ENCODE measurements at places on chromosomes 16 and 17. TPM values are rescaled to one million over a fixed set of nuclear protein-coding genes. Genes with fewer than 3 reads are reported as not detected.
A peak's percentile ranks its signal among the peaks of the same experiment; 100 is the strongest.

DNA sequence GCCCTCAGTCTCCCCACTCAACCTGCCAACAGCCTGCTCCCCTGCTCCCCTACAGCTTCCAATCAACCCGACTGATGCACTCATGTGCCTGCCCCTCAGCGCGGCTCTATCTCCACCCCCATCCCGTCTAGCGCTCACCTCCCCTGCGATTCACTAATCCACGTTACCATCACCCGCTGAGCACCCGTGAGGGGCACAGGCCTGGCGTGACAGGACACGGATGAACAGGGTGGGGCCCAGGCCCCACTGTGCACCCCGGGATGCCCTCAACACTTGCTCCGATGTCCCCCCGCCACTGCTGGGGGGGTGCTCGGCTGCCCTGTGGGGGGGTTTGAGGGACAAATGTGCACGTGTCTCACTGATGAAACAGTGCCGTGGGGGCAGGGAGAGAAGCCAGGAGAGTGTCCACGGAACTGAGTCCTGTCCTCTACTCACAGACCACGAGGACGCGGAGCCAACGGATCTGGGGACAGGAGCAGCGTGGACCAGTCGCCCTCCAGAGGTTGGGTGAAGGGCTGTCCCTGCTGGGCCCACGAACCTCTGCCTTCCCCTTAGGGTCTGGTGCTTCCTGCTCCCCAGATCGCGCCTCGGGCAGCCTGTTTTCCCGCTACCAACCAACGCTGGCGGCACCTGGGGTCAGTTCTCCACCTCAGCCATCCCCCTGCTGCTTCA is 66.7 kb downstream of the RPH3AL start:
- H3K27ac ChIP-seq, result no peak overlapping the region
- H3K4me3 ChIP-seq, result no peak overlapping the region
- no peaks in the 10 kb centered on the region for H3K36me3 ChIP-seq
- no peaks in the 10 kb centered on the region for H3K27me3 ChIP-seq
- H3K4me1 ChIP-seq, result no peaks in the 10 kb centered on the region

DNA sequence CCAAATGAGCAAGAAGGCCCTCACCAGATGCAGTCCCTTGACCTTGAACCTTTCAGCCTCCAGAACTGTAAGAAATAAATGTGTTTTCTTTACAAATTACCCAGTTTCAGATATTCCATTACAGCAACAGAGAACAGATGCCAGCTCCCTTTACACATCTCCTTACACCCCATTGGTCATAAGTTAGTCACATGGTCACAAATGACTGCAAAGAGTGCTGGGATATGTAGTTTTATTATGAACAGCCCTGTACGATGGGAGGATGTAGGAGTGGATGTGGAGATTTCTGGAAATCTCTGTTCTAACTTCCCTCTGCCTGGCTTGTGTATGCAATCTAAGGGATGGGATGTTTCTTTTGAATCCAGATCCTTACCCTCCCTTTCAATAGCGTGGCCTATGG is 13.3 kb upstream of the RPL38 start:
- no peak overlapping the region for H3K27ac ChIP-seq
- no peaks in the 10 kb centered on the region for H3K4me1 ChIP-seq
- H3K4me3 ChIP-seq, result no peak overlapping the region
- no peaks in the 10 kb centered on the region for H3K36me3 ChIP-seq
- DNase-seq, result peak; percentile 90
- H3K27me3 ChIP-seq, result peaks cover 12% of the 10 kb centered on the region

GRCh38 chr16:56815721-56816120 is 49.3 kb upstream of the SLC12A3 start:
- H3K27ac ChIP-seq, result no peak overlapping the region
- H3K4me3 ChIP-seq, result no peak overlapping the region
- DNase-seq, result no peak
- peaks cover 11% of the 10 kb centered on the region for H3K36me3 ChIP-seq
- H3K4me1 ChIP-seq, result peaks cover 2% of the 10 kb centered on the region

- no peak overlapping the region for H3K27ac ChIP-seq
- H3K4me1 ChIP-seq, result no peaks in the 10 kb centered on the region
- peaks cover 41% of the 10 kb centered on the region for H3K36me3 ChIP-seq
These were observed 113.5 kb downstream of the CLEC16A start for GRCh38 chr16:11057711-11058345.

DNA sequence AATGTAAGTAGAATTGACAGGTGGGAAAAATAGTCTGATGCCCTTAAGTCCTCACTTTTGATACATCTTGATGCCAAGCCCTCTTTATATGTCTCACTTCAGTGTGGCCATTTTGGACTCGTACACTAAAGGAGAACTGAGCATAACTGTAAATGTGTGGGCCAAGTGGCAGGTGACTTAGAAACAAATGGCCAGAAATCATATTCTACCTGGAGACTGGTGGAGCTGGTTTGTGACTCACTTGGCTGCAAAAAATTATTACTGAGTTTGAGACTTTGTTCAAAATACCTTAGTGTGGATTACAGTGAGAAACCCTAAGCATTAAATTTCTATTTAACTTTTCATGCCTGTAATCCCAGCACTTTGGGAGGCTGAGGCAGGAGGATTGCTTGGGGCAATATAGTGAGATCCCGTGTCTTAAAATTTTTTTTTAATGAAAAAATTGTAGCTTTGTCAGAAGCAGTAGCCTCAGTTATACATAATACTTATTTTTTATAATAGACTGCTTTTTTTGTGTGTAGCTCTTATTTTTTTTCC is 5.0 kb downstream of the HAPSTR1 start:
- peaks cover 45% of the 10 kb centered on the region for H3K36me3 ChIP-seq
- no peaks in the 10 kb centered on the region for H3K27me3 ChIP-seq

GRCh38 chr17:41695954-41696757 is 7.5 kb downstream of the EIF1 start:
- peaks cover 2% of the 10 kb centered on the region for H3K4me1 ChIP-seq
- H3K4me3 ChIP-seq, result no peak overlapping the region
- H3K27me3 ChIP-seq, result no peaks in the 10 kb centered on the region
- peak; percentile 73 for DNase-seq

DNA sequence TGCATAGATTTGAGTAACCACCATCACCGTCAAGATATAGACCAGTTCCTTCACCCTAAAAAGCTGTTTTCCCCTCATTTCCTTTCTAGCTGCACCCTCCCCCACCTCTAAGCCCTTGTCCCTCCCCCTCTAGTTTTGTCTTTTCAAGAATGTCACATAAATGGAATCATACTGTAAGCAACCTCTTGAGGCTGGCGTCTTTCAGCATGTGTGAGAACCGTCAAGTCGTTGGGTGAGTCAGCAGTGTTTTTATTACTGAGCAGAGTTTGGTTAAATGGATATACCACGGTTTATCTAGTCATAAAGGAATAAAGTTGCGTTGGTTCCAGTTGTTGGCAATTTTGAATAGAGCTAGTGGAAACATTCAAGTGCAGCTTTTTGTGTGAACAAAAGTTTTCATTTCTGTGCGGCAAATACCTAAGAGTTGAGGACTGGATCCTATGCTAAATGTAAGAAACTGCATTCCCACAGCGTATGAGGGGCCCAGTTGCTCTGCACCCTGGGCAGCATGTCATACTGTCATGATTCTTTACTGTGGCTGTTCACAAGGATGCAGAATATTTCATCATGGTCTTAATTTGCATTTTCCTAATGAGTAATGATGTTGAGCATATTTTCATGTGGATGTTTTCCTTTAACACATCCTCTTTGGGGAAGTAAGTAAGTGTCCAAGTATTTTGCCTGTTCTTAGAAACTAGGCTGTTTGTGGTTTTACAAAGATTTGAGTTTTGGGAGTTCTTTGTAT is 264.3 kb downstream of the CPPED1 start:
- DNase-seq, result no peak
- H3K27ac ChIP-seq, result no peak overlapping the region
- no peaks in the 10 kb centered on the region for H3K27me3 ChIP-seq
- H3K36me3 ChIP-seq, result no peaks in the 10 kb centered on the region

DNA sequence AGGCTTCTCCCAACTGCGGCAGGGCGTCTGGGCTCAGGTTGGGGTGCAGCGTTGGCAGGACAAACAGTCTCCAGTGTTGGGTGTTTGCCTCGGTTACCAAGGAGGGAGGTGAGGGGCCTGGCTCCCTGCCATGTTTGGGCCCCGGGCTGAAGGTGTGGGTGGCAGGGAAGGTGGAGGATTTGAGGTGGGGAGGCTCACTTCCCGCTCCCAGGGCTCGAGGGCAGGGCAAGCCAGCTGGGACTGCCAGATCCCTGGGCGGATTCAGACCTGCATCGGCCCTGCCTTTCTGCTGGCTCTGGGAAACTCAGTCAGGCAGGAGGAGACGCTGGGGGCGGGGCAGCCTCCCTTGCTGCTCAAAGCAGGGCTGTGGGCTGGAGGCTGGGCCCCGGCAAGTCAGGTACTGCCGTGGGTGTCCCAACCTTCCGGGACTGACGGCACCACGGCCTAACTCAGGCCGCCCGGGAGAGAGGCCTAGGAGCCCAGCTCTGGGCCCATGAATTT is 31.3 kb upstream of the KRT17 start:
- H3K4me1 ChIP-seq, result no peaks in the 10 kb centered on the region
- no peaks in the 10 kb centered on the region for H3K27me3 ChIP-seq
- no peak for DNase-seq
- no peaks in the 10 kb centered on the region for H3K36me3 ChIP-seq
- H3K4me3 ChIP-seq, result no peak overlapping the region
- H3K27ac ChIP-seq, result no peak overlapping the region

DNA sequence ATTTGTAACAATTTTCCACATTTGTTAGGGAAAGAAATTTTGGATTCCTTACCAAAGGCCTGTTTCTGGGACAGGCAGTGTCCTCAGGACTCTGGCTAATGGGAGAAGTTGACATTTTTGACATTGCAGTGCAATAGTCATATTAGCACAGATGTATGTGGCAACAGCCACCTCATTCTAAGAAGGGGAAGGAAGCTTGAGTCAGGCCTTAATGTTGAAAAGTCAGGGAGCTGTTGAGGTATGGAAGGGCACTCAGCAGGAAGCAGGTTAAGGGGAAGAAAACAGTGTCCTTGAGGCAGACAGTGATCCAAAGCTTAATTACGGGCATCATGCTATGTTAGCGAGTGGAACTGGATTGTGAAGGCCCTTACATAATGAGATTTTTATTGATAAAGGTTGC is 20.9 kb downstream of the AKTIP start:
- no peak overlapping the region for H3K4me3 ChIP-seq
- H3K4me1 ChIP-seq, result no peaks in the 10 kb centered on the region
- peaks cover 69% of the 10 kb centered on the region for H3K36me3 ChIP-seq
- no peak for DNase-seq
- H3K27ac ChIP-seq, result no peak overlapping the region

DNA sequence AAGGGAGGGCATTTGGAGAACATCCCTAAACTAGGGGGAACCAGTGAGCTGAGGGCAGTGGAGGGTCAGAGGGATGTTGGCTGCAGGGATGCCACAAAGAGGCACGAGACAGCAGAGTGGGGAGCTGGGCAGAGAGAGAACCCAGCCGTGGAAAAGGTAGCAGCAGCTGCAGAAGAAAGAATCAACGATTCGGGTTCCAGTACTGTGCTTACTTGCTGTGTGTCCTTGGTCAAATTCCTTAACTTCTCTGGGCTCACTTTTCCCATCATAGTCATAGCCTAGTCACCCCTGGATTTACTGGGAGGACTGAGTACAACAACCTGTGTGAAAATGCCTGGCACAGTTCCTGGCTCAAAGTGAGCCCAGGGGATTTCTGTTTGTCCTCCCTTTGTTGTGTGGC is 12.8 kb upstream of the MMP2 start:
- no peaks in the 10 kb centered on the region for H3K27me3 ChIP-seq
- no peaks in the 10 kb centered on the region for H3K36me3 ChIP-seq
- no peak for DNase-seq
- peaks cover 11% of the 10 kb centered on the region for H3K4me1 ChIP-seq
- H3K27ac ChIP-seq, result no peak overlapping the region

DNA sequence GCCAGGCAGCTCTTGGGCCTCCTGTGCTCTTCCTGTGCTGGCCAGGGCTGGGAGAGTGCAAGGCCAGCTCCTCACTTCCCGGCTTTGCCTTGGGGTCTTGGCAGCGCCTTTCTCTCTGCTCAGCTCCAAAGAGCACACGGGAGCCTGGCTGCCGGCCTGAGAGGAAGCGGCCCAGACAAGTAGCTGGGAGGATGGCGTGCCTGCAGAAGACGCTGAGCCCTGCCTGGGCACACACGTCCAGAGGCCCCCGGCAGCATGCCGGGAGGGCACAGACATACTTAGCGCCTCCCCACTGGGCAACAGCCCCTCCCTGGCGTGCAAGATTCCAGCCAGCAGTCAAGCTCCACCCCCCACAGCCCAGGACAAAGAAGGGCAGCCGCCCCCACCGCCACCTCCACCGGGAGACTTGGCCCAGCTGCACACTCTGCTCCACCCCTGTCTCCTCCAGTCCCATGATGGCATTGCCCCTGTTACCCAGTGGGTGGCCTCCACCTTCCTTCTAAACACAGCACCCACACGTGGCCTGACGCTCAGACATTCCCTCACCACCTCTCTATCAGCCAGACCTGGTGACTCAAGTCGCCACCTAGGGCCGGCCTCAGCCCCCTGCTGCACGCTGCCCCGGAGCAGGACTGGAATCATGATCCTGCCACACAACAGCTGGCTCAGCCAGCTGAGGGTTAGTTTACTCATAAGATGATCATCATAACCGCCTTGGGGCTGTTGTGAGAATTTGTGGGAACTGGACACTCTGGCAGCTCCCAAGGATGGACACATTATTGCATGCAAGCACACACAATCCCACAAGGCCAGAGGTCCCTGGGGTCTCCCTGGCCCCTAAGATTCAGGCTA is 12.4 kb downstream of the SGCA start:
- H3K4me1 ChIP-seq, result peaks cover 29% of the 10 kb centered on the region
- H3K4me3 ChIP-seq, result peak overlapping the region; percentile 15
- H3K36me3 ChIP-seq, result no peaks in the 10 kb centered on the region
- H3K27me3 ChIP-seq, result no peaks in the 10 kb centered on the region

DNA sequence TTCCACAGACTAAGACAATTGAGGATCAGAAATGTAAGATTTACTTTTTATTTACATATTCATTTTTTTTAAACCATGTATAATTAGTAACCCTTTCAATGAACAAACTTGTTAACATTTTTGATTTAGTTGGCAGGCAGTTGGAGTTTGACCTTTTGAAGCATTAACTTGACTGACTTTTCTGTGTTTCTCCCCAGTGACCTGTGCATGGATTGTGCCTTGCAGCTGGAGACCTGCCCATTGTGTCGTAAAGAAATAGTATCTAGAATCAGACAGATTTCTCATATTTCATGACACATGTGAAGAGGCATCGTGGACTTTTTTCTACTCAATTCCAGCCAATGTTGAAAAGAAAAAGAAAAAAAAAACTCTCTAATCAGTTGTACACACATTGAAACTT is 6.4 kb upstream of the ARL2BP start:
- no peak overlapping the region for H3K4me3 ChIP-seq
- H3K36me3 ChIP-seq, result peaks cover 56% of the 10 kb centered on the region
- no peaks in the 10 kb centered on the region for H3K4me1 ChIP-seq
- H3K27me3 ChIP-seq, result no peaks in the 10 kb centered on the region

RNF112 gene
- polyA plus RNA-seq, result 22.6 TPM

ABI3 gene
- polyA plus RNA-seq, result 2.8 TPM

CCL17 gene
- not detected for polyA plus RNA-seq

MT1F gene
- polyA plus RNA-seq, result 13.0 TPM

CCL15 gene
- not detected for polyA plus RNA-seq

C16orf90 gene
- not detected for polyA plus RNA-seq
